ENCODE measurements at places on chromosomes 4 and X. TPM values are rescaled to one million over a fixed set of nuclear protein-coding genes. Genes with fewer than 3 reads are reported as not detected.

CYTL1 gene
- 9.6 TPM for total RNA-seq

SPANXA1 gene
- total RNA-seq: not detected

TDO2 gene
- total RNA-seq: 0.24 TPM

LRIT3 gene
- total RNA-seq: 0.11 TPM

TREX2 gene
- 0.36 TPM for total RNA-seq

GYG2 gene
- 16.3 TPM for total RNA-seq

RTL3 gene
- 1.7 TPM for total RNA-seq
